ENCODE measurements at places on chromosomes 2 and 18.

GRCh38 chr2:134718817-134719814, at the start of gene TMEM163:
TMEM163 (minus strand) TSS chr2:134719000.
- DNase-seq, result no peak

- no peak for DNase-seq
Measured at GRCh38 chr2:25372405-25373268, 30.9 kb upstream of the DNMT3A start.

DNA sequence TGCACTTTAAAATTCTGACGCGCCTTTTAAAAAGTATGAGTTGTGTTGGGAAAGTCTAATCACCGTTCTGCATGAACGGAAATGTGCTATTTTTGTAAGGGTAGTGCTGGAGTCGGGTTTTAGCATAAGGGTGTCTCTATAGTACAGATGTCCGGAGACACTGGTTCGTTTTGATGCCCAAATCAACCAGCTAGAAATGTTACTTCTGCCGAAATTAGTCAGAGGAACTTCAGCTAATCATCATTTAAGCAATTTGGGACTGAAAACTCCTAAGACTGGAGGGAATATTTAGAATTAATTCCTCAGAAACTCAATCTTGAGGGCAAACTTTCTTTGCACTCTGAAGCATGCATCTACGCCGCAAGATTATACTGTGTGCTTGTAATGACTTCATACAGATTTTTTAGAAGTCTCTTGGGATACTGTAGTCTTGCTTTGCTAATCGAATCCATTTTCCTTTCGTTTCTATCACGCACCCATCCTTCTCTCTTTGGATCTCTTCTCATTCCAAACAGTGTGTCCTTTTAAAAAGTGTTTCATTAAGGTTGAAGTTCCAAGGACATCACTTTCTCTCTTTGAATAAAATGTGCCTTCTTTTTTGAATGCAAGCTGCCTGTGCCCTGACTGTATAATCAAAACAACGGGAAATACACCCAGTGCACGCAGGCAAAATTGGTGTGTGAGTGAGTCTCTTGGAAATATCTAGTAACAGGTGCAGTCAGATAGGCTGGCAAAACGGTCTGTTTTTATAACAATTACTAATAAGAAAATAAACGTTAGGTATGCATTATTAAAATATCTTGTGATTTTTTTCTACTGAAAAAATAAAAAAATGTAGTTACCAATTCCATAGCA, 270.9 kb upstream of the TCF4 start:
- no peak for DNase-seq

GRCh38 chr18:11871501-11871900, 20.3 kb downstream of the CHMP1B start:
- DNase-seq, result no peak

DNA sequence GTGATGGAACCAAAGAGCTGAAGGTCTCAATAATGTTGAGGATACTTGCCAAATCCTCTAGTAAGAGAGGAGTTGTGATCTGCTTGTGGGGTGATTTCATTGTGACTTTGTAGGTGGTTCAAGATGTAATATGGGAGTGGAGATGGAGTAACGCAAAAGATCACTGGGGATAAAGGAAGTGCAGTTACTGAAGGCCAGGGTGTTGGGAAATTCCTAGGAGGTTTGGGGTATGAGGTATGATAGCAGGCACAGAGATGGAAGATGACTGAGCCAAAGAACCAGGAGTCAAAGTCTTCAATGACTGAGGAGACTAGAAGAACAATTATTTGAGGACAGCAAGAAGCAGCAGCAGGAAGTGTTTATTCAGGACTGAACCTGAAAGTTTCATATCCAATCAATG, 222.6 kb downstream of the NCKAP5 start:
- no peak for DNase-seq

GRCh38 chr2:209240204-209240603, 183.6 kb upstream of the MAP2 start:
- no peak for DNase-seq

GRCh38 chr18:77088963-77089722, 43.4 kb downstream of the MBP start:
- no peak for DNase-seq

DNA sequence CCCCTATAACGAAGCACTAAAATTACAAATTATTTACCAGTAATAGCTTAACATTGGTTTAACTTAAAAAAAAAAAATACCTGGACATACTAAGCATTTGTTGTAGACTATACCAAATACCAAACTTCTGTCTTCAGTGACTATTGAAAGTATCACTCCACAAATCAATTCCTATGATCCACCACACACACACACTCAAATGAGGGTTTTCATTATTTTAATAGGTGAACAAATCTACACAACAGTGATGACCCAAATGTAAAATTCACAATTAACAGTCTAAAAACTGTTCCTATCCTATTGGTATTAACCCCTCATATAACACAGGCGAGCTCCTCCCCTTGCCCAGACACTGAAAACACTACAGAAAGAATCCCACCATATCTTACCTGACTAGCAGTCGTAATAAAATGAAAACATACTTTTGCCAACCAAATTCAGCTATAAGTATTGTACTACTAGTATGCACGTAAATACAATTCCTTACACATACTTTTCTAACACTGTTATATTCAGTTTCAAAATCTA, 2.5 kb downstream of the SP3 start:
- no peak for DNase-seq
